ENCODE measurements at places on chromosomes 12 and 14.

DNA sequence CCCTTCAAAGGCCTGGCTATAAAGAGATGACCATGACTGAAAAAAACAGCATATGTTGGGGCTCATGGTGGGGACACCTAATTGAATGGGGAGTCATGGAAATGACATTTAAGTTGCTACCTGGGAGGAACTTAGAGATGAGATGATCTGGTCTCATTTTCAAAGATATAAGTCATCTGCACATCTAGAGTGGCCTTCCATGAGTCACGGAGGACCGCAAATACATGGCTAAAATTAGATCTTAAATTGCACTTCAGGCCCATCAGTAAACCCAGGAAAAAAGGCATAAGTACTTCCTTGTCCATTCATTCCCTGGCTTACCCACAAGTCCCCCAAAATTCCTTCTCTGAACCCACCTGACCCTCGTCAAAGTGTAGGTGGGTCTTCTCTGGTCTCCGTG lies 53.4 kb downstream of the SPTB start:
- DNase-seq: no peak

DNA sequence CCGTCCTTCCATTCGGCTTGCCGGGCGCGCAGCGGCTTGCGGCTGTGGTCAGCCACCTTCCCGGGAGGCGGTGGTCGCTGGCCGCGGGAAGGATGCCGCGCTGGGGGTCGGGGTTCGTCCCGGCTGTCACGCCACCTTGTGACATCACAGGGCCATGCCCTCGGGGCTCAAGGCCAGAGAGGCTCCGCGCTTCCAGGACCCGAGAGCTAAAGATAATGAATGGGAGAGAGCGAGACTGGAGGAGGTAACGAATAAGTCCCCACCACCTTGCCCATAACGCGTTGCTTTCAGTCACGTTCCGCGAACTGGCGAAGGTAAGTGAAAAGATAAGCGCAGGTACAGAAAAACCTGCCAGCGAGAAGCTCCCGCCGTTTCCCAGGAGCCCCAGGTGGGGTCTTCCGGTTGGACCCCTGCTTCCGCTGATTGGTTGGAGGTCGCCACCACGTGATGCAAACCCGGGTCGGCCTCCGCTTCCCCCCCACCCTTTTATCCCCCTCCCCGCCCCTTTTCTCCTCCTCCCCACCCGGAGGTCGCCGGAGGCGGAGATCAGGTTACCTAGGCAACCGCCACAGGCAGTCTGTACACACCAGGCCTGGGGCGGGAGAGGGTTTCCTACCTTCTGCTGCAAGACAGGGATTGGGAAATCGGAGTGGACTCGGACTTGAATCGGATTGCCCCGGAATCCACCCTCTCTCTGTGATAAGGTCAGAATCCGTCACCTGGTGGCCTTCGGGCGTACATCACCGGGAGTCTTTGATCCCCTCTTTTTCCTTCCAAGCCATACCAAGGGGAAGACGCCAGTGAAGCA lies at the start of gene LRRC9:
LRRC9 (plus strand) TSS at position 575 of the 808 bp plus-strand sequence.
- DNase-seq: no peak

GRCh38 chr14:75985618-75986438 lies at the start of gene IFT43:
TSS of gene IFT43 (plus strand) at chr14:75985763. CDS start at chr14:75985787, 24 bp downstream.
- DNase-seq: peak; percentile 88

DNA sequence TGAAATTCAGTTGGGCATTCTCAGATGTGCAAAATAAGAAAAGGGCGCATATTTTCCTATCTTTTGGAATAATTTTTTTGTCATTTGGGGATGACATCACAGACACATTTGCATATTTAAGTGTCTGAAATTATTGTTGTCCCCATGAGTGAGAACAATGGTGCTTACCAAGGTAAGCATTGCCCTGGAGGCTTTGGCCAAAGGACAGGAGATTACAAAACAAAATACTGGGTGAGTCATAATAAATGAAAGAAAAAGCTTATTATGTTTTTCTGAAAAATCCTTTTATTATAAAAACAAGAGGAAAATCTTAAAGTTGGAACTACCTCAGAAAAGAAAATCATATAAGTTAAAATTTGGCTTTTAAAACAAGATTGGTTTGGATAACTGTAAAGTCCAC lies 254.9 kb downstream of the BTG1 start:
- DNase-seq: no peak

GRCh38 chr12:60263161-60263560 lies 667.3 kb downstream of the SLC16A7 start:
- DNase-seq: no peak

- no peak for DNase-seq
Measured at GRCh38 chr12:13337791-13338190, 141.3 kb downstream of the EMP1 start.

DNA sequence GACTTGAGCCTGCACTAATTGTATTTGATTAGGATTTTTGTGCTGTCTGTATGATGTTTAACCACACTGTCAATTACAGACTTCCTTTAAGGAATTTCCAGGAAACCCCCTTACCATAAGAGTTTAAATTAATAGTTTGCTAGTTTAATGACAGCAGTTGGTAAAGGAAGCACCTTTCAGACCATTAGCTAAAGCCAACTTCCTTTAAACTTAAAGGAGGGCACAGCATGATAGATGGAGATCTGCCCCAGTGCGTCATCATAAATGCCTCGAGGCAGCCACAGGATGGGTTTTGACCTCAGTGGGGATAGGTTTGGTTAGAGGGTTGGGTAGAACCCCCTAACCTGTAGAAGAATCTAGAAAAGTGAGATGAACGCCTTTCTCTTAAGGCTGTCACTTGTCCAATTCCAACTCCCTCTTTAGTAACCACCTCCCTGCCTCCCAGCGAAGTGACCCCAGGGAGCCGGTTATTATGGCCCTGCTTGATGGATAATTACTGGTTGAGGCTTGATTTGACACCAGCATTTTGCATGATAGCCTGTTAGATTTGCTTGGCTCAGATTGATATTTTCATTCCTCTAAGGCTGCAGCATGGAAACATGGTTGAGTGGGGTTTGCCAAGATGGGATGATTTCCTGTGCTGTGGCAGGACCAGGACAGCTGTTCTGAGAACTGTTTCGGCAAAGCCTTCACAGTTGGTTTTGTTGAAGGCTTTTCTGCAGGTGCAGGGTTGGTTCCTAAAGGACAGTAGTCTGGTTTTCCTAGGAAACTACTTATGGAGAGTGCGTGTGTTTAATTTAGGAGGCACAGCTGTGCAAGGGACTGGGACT lies 62.7 kb downstream of the CHST11 start:
- DNase-seq: no peak

DNA sequence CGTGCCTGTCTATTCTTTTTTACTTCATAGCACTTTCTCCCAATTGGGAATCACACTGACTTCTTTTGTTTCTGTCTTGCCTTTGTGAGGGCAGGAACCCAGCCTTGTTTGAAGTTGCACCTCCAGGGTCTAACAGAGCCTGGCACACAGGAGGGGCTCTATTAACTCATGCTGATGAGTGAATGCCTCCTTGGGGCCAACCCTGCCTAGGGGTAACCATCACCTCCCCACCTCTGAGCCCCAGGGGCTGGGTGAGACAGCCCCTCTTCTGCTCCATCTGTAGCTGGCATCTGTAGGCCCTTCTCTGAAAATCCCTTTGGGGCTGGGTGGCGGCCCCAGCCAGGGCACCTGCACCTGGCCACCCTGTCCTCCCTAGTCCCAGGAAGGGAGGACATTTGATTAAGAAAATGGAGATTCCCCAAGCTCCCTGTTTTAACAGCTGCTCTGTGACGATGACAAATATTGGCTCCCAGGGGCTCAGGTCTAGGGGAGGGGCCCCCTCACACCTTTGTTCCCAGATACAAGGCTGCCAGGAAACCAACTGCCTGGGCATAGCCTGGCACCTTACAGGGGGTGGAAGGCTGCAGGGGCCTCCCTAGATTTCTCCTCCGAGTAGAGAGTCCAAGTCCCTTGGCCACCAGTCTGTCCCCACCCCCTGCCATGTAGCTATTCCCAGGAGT lies 11.8 kb downstream of the TAMALIN start:
- DNase-seq: no peak

DNA sequence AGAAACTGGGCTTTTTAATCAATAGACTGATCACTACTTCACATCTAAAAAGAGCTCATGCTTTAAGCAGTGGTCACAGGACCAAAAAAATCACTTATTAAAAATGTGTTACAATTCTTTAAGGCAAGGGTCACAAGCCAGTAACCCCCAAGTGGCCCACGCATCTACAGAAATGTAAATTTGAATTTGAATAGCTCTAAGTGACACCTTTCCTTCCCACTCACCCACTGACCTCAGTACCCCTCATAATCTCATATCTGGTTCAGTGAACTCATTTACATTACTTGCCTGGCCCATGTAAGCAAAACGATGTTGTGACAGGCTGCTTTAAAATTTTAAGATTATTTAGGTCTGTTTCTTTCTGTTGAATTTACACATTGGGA lies 27.4 kb downstream of the NELL2 start:
- DNase-seq: no peak

DNA sequence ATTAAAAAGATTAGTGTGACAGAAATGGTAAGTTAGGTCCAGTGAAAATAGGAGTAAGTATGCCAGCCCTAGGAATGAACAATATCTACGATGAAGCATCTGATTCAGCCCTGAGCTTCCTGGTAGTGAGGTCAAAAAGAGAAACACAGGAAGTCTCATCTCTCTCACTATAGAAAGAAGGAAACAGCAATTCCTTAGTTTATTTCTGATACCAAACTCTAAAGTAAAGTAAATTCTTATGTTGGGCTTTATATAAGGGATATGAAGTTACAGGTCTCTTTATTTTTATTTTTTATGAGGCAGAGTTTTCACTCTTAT lies 76.7 kb upstream of the RFLNA start:
- no peak for DNase-seq

- peak; percentile 28 for DNase-seq
Measured at GRCh38 chr12:116066381-116067230, 210.9 kb downstream of the MED13L start.

DNA sequence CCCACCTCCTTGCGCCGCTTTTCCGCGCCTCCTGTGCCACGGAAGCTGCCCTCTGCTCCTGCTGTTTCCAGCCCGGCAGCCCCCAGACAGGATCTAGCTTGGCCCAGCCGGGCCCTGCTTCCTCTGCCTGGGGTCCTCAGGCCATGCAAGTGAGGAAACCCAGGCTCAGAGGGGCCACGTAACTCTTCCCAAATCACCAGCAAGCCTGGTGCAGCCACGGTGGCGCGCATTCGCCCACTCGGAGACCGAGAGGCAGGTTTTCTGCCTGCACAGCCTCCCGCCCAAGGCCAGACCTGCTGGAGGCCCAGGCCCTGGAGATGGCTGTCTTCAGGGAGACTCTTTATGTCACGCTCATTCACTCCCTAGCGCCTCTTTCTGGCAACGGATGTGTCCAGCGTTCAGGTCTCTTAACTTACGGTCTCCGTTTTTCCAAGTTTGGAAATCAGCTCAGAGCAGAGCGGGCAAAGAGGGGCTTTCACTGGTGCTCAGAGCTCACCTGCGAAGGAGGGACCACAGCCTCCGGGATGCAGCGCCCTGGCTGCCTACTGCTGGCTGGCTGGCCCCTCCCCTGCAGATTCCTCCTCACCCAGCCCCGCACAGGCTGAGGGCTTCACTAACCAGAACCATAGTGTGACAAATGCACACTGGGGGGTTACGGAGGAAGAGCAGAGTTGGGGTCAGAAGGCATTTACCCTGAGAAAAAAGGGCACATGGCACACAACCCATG lies 20.6 kb upstream of the CEP170B start:
- DNase-seq: no peak

DNA sequence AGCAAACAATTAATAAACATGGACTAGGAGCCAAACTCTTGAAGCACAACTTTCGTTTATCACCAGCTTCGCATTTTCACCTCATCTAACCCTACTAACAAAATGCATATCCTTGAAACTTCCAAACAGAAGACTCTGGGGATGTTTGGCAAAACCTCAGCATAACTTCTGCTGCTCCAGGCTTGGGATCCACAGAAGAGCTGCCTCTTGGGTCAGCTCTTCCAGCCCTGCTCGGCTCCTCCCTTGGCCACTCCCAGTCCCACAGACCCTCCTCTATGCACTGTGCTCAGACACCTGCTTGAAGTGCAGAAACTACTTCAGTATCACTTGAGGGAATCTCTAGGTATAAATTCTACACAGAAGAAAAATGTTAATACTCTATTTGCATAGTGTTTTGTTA lies 110.0 kb upstream of the AMIGO2 start:
- no peak for DNase-seq

- DNase-seq: no peak
Measured at GRCh38 chr12:50610171-50610570, 105.4 kb downstream of the DIP2B start.

DNA sequence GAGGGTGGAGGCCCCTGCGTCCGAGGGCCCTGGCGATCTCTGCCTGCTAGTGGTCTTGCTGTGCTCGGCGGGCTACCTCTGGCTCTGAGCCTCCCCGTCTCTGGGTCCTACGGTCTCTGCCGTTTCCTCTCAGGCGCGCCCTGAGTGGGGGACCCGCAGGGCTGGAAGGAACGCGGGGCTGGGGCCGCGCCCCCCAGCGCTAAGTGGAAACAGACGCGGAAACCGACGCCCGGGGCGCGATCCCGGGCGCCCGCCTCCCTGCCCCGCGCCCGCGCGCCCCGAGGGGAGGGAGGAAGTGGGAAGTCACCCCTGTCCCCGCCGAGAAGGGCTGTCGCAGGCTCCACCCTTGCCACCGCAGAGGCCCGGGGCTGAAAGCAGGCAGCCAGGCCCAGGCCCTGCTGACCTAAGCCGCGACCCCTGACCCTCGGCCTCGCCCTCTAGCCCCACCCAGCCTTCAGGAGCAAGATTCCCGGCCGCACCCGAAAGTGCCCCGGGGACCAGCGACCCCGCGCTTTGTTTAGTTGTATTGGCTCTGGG lies 831 bp downstream of the CRIP1 start:
- DNase-seq: peak; percentile 70

DNA sequence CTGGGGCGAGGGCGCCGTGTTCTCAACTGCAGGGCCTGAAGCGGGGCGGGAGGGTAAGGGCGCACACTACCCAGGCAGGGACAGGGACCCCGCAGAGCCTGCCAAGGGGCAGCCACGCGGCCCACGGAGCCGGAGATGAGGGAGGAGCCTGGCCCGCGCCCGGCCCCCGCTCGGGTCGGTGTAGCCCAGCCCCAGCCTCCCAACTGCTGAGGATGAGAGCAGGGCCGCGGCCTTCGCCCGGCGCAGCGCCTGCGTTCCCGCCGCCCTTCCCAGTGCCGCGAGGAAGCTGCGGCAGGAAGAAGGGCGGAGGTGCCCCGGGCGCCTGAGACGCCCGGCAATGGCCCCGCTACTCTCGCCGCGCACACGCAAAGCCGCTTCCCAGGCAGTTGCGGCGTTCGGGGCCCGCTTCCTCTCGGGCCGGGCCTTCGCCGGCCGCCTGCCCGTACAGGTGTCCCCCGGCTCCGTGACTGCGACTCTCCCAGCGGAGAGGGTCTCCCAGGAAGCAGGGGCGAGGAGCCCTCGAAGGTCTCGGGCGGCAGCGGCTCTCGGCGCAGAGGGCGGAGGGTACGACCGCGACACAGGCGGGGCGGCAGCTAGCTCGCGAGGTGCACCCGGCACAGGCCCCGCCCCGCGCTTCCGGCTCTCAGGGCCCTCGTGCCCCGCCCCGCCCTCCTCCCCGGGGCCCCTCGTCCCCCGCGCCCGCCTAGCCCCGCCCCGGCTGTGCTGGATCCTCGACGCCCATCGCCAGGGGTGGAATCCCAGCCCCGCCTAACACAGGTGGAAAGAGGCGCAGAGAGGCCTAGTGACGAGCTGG lies 24.8 kb upstream of the YY1 start:
- DNase-seq: peak; percentile 91

GRCh38 chr12:55220725-55221124 lies at the start of gene OR10A7:
TSS of gene OR10A7 (plus strand) at chr12:55221025. CDS start at chr12:55221025, 0 bp downstream.
- no peak for DNase-seq

Measured in T-helper 2 cell treated with Interferon-gamma antibody and Interleukin-4, amounts not matched to agents 5 μg/mL and 100 μg/mL, for 36 hours (primary cell).